ENCODE measurements at places on chromosomes 12 and 14.

GRCh38 chr14:51873221-51873893, 12.9 kb downstream of the GNG2 start:
- peak; percentile 98 for DNase-seq

- no peak for DNase-seq
These were observed 7.4 kb downstream of the INHBC start for GRCh38 chr12:57441846-57442427.

- no peak for DNase-seq
These were observed 35.9 kb downstream of the SLC4A8 start for GRCh38 chr12:51460519-51460918.

DNA sequence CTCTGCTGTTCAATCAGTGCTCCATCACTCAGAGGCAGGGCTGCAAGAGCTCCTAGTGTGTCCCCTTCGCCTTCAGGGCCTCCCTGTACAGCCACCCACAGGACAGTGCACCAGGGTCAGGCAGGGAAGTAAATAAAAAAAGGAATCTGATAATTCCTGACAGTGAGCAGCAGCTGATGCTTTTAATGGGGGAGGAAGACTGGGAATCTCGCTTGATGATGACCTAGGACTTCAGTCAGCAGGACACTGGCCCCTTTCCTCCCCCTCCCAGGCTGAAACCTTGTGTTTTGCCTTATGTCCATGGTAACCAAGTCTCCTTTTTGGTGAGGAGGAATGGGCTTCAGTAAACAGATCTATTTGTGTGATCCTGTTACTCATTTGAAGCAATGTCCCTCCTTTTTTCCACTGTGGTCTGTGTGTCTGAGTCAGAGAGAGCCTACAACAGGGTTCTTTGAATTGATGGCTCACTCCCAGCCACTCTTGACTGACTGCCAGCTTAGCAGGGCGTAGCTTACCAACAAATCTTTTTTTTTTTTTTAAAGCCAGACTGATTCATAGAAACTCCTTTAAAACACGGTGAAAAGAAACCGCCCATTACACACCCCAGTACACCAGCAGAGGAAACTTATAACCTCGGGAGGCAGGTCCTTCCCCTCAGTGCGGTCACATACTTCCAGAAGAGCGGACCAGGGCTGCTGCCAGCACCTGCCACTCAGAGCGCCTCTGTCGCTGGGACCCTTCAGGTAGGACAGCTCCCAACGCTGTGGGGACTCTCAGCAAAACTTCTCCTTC, at the start of gene EMP1:
EMP1 (plus strand) TSS at position 597 of the 792 bp plus-strand sequence. CDS start 14,785 bp downstream, outside the sequence.
- peak; percentile 100 for DNase-seq

DNA sequence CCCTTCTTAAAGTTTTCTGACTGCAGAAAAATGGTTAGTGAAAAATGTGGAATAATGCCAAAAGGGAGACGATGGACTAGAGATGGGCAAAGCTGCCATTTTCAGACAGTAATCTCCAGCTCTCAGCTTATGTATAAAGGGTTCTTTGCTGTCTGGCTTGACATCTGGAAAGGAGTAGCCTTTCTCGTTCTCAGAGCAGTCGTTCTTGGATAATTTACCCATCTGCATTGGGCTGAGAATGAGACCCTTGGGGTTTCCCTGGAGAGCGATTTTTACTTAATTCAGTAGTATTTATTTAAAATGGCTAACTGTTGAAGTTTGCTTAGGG, 1.2 kb downstream of the NUDT4 start:
- DNase-seq: no peak

- no peak for DNase-seq
These were observed 86.9 kb downstream of the TPH2 start for GRCh38 chr12:72025524-72025923.

- DNase-seq: peak; percentile 77
These were observed 14.0 kb upstream of the HPD start for GRCh38 chr12:121872546-121873215.

DNA sequence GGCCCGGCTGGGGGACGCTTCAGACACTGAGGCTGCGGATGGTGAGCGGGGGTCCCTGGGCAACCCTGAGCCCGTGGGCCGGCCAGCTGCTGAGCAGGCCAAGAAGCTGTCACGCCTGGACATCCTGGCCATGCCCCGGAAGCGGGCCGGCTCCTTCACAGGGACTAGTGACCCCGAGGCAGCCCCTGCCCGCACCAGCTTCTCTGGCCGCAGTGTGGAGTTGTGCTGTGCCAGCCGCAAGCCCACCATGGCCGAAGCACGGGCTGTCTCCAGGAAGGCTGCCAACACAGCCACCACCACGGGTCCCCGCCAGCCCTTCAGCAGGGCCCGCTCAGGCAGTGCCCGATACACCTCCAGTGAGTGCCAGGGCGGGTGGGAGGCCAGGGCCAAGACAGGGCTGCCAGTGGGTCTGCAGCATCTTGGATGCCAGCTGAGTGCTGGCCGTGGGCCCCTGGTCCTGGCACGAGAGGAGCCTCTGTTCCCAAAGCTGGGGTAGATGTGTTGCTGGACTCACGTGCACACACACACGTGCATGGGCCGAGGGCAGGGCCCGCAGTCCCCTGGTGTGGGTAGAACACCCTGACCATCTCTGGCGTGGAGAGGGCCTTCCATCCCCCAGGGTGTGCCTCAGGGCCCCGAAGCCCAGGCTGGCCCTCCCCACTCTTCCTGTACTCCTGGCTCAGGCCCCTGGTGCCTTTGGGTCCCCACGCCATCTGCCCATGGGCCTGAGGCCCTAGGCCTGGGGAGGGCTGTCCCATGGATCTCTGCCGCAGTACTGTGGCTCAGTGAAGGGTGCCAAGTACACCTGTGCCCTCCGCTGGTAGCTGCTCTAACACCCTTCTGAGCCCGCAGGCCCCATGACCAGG, 22.8 kb downstream of the CEP170B start:
- no peak for DNase-seq

DNA sequence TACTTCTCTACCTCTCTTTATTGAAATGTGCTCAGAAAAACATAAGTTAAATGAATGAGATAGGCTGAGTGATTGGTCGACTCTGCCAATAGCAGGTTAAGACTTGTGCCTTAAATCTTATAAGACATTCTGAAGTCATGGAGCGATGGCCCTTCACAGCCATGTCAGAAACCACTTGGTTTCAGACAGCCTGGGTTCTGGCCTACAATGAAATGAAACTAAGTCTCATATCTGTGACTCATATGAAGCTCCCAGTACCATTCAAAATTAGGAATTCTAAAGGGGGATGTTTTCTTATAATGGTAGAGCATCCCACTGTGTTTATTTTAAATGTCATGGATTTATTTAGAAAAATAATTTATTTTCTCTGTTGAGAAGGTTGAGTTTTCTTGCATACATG, 42.6 kb downstream of the PLXNC1 start:
- no peak for DNase-seq

GRCh38 chr14:75495882-75496281, 26.4 kb upstream of the BATF start:
- no peak for DNase-seq

- DNase-seq: no peak
These were observed 2.9 kb upstream of the PFDN5 start for GRCh38 chr12:53292426-53292825.

- DNase-seq: no peak
These were observed 736.4 kb upstream of the LRFN5 start for GRCh38 chr14:40870252-40870651.
